ENCODE measurements at places on chromosomes 12 and 14. TPM values are rescaled to one million over a fixed set of nuclear protein-coding genes. Genes with fewer than 3 reads are reported as not detected.

DNA sequence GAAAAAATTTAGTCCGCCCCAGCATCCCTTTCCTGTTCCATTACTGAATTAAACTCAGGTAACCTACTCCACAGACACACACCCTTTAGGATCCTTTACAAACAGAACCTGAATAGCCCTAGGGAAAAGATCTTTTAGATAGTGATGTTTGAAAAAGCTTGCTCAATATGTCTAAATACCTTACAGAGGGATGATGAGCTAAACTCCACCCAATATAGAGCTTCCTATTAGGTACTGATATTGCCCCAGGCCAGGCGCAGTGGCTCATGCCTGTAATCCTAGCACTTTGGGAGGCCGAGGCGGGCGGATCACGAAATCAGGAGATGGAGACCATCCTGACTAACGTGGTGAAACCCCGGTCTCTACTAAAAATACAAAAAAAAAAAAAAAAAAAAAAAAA lies 50.1 kb downstream of the FERMT2 start:
- no peak for DNase-seq

DNA sequence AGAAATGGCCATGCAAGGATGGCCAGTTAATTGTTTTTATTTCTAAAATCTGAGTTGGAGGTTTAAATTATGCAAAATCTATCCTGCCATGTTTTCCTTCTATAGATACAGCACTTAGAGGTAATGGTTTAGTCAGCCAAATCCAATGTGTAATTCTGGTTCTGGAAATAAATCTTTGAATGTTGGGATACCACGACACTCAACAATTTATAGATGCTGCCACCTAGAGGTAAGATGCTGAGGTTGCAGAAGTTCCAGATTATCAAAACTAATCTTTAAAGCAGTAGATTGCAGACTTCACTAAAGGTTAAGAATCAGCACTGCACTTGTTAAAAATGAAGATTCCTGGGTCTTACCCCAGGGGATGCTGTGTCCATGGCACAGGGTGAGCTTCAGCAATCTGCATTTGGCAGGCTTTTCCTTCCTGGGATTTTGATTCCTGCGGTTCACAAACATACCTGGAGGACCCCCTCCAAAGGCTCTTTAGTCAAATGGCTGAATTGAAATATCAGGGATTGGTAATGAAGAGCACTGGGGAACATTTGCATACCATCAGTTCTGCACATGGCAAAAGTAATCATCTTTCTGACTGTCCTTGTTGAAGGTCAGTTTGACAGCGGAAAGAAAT lies 53.4 kb upstream of the ANO4 start:
- DNase-seq = no peak

DNA sequence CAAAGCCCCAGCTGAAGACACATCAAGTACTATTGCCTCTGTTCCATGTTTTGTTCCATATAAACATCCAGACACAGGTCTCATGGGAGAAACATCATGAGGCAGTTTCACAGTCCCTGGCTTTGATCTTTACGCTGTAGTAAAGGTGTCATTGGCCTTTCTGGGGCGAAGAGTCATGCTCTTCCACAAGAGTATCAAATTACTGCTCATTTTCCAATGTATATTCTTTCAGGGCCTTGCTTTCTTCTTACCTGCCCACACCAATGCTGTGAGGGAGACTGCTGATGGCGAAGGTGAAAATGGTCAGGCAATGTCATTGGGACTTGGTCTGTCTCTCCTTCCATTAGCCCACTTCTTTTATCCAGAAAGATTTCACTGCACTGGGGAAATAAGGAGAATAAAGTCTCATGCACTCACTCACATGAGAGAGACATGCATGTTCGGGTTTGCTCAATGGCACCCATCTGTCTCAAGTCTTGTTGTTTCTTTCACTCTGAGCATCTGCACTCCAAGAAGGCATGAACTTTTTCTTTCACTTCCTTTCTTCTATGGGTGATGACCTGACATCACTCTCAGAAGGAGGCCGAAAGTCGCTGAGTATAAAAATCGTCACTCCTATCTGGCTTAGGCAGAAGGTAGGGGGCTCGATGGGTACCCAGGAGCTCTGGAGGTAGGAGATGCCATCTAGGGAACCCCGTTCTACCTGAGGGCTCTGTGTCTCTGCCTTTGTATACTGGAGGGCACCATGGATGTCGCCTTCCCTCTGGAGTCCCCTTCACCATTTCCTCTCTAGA lies 1.3 kb upstream of the JDP2 start:
- DNase-seq = no peak

The SERPINA10 gene
- total RNA-seq = not detected

DNA sequence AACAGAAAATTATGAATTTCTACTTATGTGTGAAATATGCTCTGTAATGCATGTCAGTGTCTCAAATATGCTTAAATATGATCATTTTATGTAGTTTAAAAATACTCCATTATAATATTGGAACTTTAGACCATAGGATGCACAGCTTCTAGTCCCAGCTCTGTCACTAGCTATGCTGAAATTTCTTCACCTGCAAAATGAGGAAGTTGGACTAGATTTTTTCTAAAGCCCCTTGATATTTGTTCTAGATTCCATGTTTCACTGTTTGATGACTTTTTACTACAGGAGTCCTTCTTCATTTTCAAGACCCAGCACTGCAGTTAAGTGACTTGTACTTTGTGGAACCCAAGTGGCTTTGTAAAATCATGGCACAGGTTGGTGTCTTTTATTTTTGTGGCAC lies 90.1 kb downstream of the LRRK2 start:
- DNase-seq = no peak

DNA sequence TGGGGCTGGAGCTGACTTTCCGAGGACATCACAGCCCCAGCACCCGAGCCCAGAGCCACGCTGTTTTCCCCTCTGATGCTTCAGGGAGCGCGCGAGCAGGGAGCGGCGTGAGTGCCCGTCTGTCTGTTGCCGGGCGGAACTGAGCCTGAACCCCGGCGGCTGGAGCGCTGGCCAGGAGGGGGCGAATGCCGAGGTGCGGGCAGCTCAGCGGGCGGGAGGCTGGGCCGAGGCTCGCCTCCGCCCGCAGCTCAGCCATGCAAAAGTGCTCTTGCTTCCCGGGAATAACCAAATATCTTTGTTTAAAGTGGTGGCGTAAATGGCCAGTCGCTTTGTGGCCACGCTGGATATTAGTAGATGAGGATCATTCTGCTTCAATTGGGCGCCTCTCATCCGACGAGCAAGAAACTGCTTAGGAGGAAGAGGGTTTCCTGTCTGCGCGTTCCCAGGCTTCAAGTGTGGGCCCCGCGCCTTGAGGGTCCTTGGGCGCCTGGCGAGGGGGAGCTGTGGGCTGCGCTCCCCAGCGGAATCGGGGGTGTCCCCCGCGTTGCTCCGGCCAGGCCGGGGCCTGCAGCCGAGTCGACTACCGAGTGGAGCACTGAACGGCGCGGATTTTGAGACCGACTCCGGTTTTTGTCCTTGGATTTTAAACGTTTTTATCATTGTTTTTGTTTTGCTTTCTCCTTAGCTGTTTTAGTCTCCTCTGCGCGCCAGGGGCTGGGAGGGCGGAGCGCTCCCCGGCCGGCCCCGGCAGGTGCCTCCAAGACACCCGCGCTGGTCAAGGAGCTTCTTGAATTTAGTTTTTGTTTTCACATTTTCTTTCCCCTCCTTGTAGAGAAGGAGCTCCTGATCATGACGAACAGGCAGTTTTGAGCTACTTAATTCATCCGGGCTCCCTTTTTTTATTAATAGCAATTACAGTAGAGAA lies 831 bp upstream of the NKX2-1 start:
- DNase-seq = no peak

DNA sequence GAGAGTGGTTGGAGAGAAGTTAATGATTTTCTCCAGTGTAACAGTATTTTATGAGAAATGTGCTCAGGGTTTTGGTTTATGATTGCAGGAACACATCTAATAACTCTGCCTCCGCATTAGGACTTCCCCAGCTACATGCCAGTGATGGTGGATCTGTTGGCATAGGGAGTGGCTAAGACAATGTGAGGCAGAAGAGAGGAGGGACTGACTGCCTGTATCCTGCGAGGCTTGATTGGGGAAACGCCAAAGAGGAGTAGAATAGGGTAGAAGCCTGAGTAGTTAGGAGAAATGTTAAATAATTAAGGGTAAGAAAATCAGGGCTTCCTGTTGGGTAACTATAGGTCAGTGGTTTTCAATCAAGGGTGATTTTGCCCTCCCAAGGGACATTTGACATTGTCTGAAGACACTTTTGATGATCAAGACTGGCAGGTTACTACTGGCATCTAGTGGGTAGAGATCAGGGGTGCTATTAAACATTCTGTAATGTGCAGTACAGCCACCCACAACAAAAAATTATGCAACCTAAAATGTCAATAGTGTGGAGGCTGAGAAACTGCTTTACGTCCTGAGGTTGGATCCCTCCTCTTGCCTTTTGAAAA lies 12.8 kb downstream of the TDG start:
- DNase-seq = no peak

GRCh38 chr12:118302053-118302452 lies 70.7 kb downstream of the TAOK3 start:
- no peak for DNase-seq

The DDN gene
- total RNA-seq = 3.4 TPM

- no peak for DNase-seq
Observed at GRCh38 chr12:70581208-70581607, 56.0 kb downstream of the PTPRB start.

GRCh38 chr12:105672121-105672975 lies 341.9 kb downstream of the C12orf75 start:
- DNase-seq = no peak

The NRXN3 gene
- not detected for total RNA-seq

The CPM gene
- 0.68 TPM for total RNA-seq

Measured in natural killer cell (primary cell).